ENCODE measurements at places on chromosomes 1 and 21.

DNA sequence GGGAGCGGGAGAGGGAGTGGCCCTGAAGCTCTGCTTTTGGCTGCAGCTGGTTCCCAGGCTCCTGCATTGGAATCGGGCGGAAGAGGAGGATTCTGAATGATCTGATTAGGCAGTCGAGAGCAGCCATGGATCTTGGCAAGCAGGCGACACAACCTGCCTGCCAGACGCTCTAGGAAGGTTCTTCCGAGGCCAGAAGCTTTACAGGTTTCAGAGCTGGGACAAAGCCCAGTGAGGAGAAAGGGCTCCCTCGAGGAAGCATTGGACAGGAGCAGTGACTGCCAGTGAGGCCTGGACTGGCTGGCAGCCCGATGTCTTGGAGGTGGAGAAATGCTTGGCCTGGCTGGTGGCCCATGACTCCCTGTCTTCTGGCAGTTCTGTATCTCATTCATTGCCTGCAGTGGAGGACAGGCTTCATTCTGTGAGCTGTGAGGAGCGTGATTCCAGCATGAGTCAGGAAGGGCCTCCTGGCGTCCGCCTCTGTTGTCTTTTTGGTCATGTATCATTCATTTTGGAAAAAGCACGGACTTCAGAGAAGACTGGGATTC is 132.7 kb upstream of the IPO9 start:
- no peak for DNase-seq

- no peak for DNase-seq
These were observed 57.5 kb downstream of the CASQ2 start for GRCh38 chr1:115710859-115711624.

GRCh38 chr1:111891566-111891965 is 97.9 kb downstream of the KCND3 start:
- no peak for DNase-seq

GRCh38 chr1:182955596-182956588 is 2.9 kb upstream of the SHCBP1L start:
- DNase-seq: no peak

DNA sequence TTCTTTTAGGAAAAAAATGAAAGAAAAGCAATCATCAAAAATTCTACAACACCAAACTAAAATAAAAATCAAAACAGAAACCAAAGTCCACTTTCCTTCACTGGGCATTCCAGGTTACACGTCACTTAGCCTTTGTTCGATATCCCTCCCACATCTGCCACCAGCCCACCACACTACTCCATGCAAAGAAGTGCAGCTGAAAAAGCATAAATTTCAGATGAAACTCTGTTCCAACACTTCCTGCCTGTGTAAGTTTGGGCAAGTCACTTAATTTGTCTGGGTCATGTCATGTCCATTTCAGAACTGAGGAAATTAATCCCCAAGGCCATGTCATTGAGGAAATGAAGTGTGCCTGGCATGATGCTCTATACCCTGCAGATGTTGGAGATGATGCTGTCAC is 354.3 kb upstream of the USP24 start:
- no peak for DNase-seq

DNA sequence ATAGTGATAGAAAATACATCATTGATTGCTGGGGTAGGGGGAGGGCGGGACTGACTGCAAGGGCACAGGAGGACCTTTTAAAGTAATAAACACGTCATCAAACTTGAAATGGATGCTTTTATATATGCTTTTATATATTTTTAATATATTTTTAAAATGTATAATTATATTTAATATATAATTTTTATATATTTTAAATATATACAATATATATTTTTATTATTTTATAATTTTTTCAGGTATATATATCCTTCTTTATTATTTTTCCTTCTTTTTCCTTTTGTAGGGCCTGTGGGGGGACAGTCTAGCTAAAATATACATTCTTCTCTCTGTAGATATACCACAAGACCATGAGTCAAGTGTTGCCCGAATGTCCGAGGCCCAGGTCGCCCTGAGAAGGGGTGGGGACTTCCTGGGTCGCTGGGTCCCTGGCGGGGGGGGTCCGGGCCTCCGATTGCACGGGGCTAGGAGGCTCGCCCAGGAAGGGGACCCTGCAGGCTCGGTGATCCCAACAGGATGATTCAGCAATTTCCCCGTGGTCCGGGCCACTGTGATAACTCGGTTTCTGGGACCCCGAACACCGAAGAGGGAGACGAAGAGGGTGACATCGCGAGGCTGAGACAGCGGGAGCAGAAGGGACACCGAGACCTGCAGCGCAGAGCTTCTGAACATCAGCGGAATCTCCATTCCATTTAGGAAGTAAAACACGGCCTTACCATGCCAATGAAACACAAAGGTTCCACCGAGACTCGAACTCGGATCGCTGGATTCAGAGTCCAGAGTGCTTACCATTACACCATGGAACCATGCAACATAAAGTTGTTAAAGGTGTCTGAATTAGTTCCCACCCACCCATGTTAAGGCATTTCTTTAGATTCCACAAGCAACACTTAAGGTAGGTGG is 112.5 kb upstream of the NBPF11 start:
- no peak for DNase-seq

DNA sequence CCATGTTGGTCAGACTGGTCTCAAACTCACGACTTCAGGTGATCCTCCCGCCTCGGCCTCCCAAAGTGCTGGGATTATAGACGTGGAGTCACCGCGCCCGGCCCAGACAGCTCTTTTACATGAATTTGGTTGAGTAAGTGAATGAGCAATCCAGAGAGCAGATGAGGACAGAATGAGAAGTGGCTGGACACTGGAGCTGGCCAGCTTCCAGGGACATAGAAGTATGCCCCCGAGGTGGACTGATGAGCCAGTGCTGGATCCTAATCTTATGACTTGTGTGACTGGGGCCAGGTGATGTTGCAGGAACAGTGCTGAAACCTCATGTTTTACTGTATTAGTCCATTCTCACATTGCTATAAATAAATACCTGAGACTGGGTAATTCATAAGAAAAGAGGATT is 35.9 kb upstream of the KANK4 start:
- DNase-seq: no peak

GRCh38 chr1:106063510-106063909 is 993.0 kb upstream of the PRMT6 start:
- DNase-seq: no peak

DNA sequence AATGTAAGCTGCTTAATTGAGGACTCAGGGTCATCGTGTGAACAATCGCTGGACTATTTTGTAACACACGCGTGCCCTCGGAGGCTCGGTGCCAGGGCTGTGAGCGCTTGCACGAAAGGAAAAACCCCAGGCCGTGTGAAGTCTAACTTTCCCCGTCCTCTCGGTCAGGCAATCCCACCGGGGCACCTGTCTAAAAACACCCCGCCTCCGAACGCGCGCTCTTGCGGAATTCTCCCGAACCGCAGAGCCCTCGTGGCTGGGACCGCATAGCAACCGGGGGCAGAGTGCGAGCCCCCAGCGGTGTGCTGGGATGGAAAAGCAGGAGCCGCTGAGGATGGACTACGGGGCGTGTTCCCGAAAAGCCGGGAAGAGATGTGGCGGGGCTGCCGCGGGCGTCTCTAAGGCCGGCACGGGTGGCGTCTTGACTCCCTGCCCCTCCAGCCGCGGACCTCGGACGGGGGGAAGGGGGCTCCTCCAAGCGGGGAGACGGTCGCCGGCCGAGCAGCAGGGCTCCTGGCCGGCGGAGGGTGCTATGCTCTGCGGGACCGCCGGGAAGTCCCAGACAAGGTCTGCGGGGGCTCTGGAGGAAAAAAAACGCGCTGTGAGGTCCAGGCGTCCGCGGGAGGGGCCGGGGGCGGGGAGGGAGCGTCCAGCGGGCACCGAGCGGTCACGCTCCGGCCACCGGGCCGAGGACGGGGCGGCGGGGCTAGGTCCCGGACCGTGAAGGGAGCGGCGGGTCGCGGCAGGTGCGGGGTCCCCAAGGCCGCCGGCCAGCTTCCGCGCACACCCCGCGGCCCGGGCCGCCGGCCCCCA is 936 bp downstream of the ZBTB21 start:
- peak; percentile 49 for DNase-seq

DNA sequence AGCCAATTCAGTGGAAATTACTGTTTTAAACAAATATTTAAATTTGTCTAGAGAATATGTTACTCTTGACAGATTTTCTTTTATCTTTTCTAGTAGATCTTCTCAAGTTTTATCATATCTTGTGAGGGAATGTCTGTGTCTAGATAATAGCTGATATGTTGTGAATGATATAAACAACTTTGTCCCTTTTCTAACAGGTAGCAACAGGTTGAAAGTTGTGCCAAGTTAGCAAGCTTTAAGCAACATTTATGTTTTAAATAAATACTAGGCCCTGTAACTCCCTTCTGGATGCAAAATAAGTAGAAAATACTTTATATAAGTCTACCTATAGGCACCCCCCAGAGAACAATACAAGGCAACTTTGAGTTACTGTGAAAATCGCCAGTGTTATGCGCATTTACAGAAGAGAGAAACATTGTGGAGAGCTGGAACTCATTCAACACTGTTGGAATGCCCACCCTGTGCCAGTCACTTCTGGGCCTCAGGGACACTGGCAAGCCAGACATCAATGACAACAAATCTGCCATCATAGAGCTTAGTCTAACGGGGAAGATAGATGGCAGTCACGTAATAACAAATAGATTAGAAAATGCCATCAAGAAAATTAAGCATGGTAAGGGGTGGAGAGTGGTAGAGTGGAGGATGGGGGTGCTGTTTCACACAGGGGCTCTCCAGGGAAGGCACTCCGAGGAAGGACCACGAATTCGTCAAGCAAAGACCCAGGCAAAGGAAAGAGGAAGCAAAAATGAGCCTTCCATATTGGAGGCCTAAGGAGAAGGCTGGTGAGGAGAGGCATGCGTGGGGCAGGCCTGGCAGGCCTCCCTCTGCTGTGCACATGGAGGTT is 4.4 kb downstream of the MAP3K21 start:
- no peak for DNase-seq

DNA sequence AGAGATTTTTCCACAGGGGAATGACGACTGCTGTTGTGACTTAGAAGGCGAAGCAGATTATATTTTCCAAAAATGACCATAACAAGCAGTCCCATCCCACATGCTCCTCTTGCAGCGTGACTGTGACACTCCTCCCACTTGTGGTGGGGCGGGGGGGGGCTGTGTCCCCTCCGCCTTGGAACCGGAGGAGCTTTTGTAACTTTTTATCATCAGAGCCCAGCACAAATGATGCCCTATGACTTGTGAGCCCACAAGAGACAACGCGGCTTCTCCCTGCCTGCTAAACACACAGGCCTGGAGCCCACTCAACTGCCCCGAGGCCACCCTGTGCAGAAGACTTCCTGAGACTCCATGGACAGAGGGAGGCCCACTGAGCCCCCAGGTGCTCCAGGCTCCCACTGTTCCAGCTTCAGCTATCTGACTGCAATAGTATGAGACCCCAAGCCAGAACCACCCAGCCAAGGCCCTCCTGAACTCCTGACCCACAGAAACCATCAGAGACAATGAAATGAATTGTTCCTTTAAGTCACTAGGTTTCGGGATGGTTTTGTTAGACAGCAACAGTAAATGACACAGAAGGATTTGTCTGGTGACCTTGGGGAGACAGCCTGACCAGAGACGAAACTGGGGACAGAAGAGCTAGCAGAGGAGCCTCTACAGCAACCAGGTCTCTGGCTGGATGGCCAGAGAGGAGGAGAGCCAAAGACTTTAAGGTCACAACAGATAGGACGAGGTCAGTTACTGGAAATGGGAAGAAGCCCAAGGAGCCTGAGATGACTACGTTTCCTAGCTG is 58.8 kb downstream of the CAPZB start:
- no peak for DNase-seq

DNA sequence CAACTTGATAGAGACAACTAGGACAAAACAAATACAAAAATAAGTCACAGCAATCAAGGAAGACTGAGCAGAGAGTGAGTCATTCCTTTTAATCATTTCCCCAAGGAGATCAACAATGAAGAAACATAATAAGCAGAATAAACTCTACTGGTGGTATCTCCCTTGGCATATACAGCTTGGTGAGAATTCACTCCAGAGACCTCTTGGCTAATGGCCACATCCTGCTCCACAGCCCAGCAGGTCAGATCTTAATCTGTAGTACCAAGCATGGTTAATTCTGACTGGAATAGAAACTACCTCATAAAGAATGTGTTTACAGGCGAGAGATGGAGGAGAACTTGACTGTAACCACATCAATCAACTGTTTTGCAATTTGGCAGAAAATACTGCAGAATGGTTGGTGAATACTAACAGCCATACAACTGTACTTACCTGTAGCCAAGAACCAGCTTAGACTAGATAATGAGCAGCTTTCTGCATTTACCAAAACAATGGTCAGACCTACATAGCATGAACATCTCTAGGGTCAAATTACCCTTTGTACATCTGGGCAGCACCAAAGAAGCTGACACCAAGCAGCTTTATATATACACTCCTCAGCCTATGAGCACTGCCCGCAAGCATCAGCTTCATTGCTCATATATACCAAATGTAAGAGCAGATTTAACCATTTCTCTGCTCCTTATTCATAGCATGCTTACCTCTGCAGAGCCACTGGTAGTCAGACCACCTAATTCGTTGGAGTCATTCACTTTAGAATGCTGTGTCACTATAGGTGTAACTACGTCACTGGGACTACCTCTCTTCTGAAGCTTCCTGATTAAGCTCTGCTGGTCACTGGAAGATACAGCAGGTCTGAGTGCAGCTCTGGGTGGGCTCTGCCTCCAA is 51.0 kb downstream of the KIAA0319L start:
- DNase-seq: peak; percentile 67

Data from Karpas-422 (cell line).